ENCODE measurements at places on chromosomes 5 and 9. TPM values are rescaled to one million over a fixed set of nuclear protein-coding genes. Genes with fewer than 3 reads are reported as not detected.

The OR13C2 gene
- not detected for total RNA-seq

The LCNL1 gene
- total RNA-seq, result 0.92 TPM

The TNFSF15 gene
- total RNA-seq, result 2.2 TPM

The PTPRD gene
- total RNA-seq, result 35.9 TPM

The PTGDS gene
- total RNA-seq, result 481 TPM

The DIMT1 gene
- 16.2 TPM for total RNA-seq

The PCDHAC2 gene
- 33.4 TPM for total RNA-seq

The MARCOL gene
- not detected for total RNA-seq

The ACTBL2 gene
- not detected for total RNA-seq

The C5orf52 gene
- not detected for total RNA-seq

The COL5A1 gene
- total RNA-seq, result 42.6 TPM

The QRFP gene
- not detected for total RNA-seq

The GABRP gene
- 44.3 TPM for total RNA-seq

The OR1J2 gene
- not detected for total RNA-seq

The TICAM2 gene
- total RNA-seq, result 3.3 TPM

The MUSK gene
- 2.5 TPM for total RNA-seq

The PCDHGB3 gene
- 3.0 TPM for total RNA-seq

The GABRB2 gene
- 0.72 TPM for total RNA-seq

The GLIPR2 gene
- 17.0 TPM for total RNA-seq

The F2R gene
- total RNA-seq, result 15.1 TPM

The PAXX gene
- total RNA-seq, result 51.2 TPM

The NPDC1 gene
- 376 TPM for total RNA-seq

The MEIKIN gene
- not detected for total RNA-seq

The SOX30 gene
- total RNA-seq, result 0.09 TPM

The FGF10 gene
- total RNA-seq, result 3.5 TPM

The INSL4 gene
- not detected for total RNA-seq

The DOCK8 gene
- total RNA-seq, result 47.2 TPM

The NR4A3 gene
- 7.5 TPM for total RNA-seq

The PDZD2 gene
- 2.7 TPM for total RNA-seq

The NUTM2G gene
- not detected for total RNA-seq

The TMEM174 gene
- total RNA-seq, result not detected

The PPWD1 gene
- 30.5 TPM for total RNA-seq

The PRRX2 gene
- total RNA-seq, result 1.5 TPM

The ECSCR gene
- total RNA-seq, result 9.4 TPM

The IL4 gene
- not detected for total RNA-seq

The FBP2 gene
- total RNA-seq, result not detected

The ARHGAP26 gene
- 60.3 TPM for total RNA-seq

The ZBTB26 gene
- total RNA-seq, result 8.4 TPM

The EFNA5 gene
- total RNA-seq, result 27.9 TPM

The PCDHB3 gene
- total RNA-seq, result 1.4 TPM

Data from mucosa of gallbladder (tissue), 1 donor.